ENCODE measurements at places on chromosomes 12 and 14.
A peak's percentile ranks its signal among the peaks of the same experiment; 100 is the strongest.

DNA sequence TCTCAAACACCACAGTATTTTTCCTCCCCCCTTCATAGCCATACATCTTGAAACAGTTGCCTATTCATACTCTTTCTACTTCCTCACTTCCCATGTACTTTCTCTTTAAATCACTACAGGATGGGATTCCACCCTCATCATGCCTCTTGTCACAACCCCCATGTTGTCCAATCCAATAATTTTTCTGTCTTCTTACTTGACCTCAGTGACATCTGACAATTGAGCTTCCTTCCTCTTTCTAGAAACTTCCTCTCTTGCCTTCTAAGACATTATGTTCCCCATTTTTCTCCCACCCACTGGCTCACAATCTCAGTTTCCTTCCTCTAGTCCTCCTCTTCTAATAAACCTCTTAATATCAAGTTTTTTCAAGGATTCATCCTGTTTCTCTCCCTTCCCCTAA is 5.3 kb downstream of the C2CD5 start:
- DNase-seq: peak; percentile 80

GRCh38 chr14:102958461-102958860 is 36.0 kb downstream of the AMN start:
- no peak for DNase-seq

- no peak for DNase-seq
Measured at GRCh38 chr12:96658075-96658474, 168.7 kb downstream of the CFAP54 start.

DNA sequence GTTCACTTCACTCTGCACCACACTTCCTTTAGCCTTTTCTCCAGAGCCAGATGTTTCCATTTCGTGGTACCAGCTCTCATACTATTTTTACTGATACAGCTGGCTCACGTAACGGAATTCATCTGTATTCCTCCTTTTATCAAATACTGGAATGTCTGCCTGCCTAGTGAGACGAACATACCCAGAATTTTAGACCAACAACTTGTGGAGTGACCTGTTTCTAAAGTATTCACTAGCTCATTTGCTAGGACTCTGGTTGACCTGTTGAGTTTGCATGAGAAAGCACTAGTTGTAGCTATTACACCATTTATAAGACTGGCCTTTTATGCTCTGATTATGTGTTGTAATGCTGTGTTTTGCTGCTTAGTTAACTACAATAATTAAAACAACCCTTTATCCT is 22.6 kb downstream of the KCNA5 start:
- DNase-seq: no peak

DNA sequence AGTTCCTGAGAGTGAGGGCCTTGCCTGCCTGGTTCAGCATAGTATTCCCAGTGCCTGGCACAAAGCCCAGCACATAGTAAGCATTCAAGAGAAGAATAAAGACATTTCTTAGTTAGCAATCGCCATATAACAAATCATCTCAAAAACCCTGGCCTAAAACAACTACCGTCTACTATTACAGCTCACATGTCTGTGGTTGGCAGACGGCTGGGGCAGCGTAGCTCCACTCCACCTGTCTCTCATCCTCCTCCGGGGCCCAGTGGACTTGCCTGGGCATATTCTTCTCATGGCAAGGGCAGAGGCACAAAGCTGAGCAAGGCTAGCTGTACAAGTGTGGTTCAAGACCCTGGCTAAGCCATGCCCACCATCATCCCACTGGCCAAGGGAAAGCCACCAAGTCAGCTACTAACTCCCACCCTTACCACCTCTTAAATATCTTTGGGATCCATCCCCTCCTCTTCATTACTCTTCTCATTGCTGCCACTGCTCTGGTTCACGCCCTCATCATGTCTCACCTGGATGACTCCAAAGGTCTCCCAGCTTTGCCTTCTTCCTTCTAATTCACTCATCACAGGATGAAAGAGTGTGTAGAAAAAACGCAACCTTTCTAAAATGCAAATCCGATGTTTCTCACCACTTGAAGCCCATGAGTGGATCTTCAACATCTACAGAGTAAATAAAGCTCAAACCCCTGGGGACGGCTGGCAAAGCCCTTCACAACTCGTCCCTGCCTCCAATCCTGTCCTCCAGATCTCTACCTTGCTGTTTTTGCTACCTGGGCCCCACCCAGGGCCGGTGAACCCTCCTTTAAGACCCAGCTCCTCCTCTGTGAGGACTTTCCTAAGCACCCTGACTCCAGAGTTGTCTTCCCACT is 10.4 kb downstream of the TMEM229B start:
- DNase-seq: no peak
